D341Med (cell line): ENCODE measurements at places on chromosomes 2 and 18.

DNA sequence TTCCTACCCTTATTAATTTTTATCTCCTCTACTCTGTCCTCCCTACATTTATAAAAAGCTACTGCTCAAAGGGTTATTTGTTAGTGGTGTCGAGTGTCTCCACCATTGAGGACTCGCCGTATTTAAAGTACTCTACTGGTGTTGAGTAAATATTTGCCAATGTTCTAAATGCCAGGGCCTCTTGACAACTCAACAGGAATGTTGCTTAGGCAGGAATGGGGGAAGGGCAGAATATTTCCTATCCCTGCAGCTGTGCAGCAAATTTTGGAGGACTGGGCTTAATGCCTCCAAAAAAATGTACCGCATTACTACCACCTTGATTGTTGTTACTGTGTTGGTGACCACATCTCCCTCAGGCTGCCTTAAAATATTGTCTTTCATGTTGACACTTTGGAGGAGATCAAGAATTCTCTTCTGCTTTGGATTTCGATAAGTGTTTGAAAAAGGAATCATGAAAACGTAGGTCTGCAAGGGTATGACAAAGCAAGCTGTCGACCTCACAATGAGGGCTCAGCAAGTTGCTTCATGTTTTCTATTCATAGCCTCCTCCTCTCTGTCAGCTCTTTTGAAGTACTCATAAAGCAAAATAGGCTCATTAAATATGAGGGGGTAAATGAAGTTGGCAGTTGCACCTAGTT is 84.3 kb downstream of the EFEMP1 start:
- no peak for DNase-seq

- no peak for DNase-seq
These were observed 20.4 kb downstream of the PKP4 start for GRCh38 chr2:158477202-158477601.

DNA sequence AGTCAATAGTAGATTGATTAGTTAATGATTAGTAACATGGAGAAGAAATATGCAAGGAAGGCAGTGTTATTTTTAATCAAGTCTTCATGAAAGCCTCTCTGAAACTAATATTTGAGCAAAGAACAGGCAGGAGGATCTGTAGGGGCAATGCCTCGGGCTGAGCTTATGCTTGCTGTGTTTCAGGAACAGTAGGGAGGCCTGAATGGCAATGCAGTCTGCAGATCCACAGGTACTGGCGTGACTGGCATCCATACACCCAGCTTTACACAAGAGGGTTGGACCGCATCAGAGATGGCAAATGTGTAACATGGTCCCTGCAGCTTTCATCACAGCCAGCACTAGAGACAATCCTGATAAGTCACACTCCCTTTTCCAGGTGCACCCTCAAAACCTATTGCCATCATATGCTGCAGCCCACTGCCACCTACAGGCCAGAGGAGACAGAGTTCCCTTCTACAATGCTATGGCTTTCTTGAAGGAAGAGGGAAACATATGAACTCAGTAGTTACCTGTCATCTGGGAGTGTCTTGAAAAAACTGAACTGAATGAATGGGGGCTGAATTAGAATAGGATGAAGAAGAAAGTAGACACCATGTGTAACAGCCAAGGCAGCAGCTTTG is 582.4 kb upstream of the RAB6C start:
- no peak for DNase-seq

GRCh38 chr2:85768713-85769112 is 14.9 kb downstream of the ATOH8 start:
- DNase-seq = peak; percentile 82

DNA sequence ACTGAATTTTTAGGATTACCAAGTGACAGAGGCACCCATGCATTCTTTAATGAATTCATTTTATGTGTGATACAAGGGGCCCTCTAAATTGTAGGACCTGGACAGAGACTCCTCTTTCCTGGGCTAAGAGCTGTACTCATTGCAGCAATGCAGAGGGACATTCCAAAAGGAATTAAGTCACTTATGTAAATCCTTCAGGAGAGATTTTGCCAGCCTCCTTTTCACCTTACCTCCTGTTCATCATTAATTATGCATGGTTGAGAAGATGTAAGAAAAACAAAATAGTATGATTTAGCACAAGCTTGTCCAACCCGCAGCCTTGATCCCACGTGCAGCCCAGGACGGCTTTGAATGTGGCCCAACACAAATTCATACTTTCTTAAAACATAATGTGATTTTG is 84.5 kb upstream of the TANK start:
- DNase-seq = no peak

DNA sequence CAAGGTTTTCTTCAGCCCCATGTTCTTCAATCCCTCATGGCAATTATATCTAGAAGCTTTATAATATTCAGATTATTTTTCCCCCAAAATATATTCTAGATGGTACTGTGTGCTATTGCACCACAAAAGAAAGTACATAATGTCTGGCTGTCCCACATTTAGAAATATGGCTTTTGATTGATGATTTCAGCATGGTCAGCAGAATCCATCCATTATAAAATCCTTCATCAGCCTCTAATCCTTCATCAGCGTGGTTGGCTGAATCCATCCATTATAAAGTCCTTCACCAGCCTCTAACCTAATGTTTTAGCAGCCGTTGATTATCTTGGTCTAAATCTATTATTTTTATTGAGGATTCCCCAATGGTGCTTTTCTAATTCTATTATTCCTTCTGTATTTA is 23.3 kb upstream of the HAAO start:
- DNase-seq = no peak

- no peak for DNase-seq
These were observed 555.1 kb upstream of the ID2 start for GRCh38 chr2:8126783-8127182.

GRCh38 chr2:213220967-213221603 is 63.2 kb upstream of the SPAG16 start:
- DNase-seq = no peak

DNA sequence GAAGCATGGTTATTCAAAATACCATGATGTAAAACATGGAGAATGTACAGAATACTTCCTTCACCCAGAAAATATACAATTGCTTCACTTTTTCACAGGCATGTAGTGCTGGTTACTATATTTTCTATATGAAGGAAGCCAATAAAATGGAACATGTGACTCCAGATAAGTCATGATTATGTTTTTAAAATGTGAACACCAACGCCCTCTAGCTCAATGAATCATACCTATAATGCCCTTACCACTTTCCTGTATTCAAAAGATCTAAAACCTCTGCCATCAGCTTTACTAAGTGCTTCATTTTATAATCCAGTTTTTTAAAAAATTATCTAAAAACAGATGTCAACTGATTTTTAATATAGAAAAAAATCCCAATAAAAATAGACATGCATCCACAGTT is 59.9 kb downstream of the SMAD2 start:
- no peak for DNase-seq

DNA sequence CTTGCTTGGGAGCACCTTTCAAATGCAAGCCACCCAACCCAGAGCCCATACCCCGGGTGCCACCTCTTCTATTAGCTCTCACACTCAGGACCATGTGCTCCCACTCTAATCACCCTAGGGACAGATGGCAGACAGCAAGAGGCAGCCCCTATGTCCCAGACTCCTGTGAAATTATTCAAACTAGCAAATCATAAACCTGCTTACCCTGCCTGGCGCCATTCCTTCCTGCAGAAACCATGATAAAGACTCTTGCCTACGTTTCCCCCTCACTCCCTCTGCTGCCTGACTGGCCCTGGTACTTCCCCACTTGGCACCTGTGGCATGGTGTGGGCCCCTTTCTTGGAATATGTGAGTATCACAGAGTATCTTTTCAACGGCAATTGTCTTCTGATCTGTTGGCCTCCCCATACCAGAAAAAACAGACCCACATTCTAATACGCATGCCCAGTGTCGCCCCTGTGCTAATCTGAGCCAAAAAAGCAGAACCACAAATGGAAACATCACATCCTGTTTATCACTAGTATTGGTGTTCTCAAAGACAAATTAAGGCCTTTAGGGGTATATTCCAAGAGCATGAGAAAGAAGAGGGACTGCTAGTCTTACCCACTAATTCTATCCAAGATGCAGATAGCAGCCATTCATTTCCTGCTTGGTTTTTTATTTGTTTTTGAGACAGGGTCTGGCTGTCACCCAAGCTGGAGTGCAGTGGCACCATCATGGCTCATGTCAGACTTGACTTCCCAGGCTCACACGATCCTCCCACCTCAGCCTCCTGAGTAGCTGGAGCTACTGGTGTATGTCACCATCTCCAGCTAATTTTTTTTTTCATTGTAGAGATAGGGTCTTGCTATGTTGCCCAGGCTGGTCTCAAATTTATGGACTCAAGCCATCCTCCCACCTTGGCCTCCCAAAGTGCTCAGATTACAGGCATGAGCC is 44.1 kb upstream of the TTC39C start:
- no peak for DNase-seq

- no peak for DNase-seq
These were observed 645.3 kb upstream of the DDX18 start for GRCh38 chr2:117169036-117169765.

GRCh38 chr2:231687133-231687852 is 21.0 kb upstream of the PTMA start:
- DNase-seq = peak; percentile 79

DNA sequence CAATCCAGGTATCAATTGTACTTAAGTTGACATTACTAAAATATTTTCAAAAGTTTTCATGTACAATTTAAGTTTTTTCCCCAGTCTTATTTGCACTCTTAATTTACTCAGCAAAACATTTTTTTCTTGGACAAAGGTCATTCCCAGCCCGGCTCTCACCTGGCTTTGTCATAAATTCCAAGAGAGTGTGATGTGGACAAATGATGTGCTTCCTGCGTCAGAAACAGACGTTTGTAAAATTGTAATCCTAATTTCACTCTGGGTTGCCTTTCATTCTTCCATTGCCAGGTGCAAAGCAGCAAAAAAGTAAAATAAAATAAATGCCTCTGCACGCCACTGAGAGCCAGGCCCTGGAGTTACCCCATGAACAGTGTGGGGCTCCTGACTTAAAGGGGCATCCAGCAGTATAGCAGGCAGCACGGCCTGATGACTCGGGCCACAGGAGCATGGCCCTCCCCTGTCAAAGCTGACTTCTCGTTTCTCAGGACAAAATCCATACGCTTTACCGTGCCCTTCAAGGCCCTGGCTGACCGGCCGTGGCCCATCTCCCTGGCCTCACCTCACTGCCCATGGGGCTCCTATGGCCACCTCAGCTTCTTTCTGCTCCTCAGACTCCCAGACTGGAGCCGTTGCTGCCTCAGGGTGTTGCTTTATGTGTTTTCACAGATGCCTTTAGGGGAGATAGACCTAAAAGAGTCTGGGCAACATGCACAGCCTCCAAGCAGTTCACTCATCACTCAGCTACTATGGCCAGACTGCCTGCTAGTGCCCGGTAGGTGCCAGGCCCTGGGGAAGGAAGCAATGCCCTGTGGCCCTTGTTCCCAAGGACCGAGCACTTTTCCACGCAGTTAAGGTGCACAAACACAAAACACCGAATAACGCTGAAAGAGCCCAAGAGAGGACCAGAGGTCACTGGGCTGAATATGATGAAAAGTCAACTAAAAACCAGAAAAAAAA is 7.6 kb upstream of the TMEM185B start:
- no peak for DNase-seq

- no peak for DNase-seq
These were observed 22.1 kb upstream of the RMDN2 start for GRCh38 chr2:37902991-37903390.

GRCh38 chr2:205665791-205666190 is 16.5 kb upstream of the NRP2 start:
- DNase-seq = no peak

GRCh38 chr2:127193164-127193966 is 26.7 kb downstream of the CYP27C1 start:
- DNase-seq = no peak

GRCh38 chr2:219290381-219291171 is 11.4 kb downstream of the DNAJB2 start:
- no peak for DNase-seq

DNA sequence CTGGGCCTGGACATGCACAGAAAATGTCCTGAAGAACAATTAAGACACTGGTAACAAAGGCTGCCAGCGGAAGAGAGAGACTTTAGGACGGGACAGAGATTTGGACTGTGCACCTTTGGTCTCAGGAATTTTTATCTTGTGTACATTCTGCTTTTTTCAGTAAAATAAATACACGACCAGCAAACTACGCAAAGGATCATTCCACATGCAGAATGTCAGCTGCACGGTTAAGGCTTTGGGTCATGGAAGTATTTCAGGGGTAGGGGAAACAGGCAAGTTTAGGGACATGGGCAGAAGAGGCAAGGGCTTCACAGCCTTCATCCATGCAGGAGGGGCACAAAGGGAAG is 11.5 kb downstream of the TMEM163 start:
- no peak for DNase-seq

DNA sequence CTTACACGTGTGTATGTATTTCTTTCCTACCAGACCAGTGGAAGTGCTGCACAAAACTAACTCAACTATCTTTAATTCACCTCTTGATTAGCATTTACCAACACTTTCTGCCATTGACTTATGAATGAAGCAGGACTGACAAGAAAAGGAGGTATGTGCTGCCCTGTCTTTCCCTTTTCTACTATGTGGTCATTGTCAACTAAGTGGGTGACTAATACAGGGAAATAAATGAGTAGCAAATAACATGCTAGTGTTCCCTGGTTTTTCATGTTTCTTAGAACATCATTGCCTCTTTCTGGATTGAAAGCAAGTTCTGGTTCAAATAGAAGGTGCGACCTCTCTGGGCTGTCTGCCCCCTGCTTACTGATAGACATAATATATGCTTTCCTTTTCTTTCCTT is 58.0 kb downstream of the LINC00305 start:
- DNase-seq = no peak

DNA sequence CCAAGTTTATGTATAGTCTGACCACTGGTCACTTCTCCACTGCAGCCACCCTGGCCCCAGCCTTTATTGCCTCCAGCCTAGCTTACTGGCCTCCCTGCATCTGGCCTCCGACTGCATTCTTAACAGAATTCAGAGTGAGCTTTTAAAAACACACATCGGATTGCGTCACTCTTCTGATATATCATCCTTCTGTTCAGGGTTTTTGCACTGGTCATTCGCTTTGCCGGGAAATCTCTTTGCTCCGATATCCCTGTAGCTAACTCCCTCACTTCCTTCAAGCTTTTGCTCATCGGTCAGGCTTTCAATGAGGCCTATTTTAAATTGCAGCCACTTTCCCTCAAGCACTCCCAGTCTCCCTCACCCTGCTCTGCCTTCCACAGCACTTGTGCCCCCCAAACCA is 101.6 kb upstream of the DLX2 start:
- no peak for DNase-seq

DNA sequence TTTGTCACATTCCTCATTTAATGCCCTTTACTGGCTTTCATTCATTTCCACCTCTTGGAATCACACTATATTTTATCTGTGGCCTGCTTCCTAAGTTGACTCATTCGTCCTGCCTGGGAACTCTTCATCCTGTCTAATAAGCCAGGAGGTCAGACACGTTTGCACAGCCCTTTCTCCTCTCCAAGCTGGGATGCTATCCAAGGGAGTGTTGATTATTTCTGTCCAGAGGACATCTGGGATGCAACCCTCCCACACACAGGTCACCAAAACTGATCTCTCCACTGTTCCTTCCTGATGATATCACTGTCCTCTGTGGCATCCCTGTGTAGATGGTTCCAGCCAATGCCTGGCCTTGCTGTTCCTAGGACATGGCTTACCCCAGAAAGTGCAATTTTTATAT is 79.8 kb upstream of the NOSTRIN start:
- no peak for DNase-seq
